ENCODE measurements at places on chromosomes 16 and 17.

DNA sequence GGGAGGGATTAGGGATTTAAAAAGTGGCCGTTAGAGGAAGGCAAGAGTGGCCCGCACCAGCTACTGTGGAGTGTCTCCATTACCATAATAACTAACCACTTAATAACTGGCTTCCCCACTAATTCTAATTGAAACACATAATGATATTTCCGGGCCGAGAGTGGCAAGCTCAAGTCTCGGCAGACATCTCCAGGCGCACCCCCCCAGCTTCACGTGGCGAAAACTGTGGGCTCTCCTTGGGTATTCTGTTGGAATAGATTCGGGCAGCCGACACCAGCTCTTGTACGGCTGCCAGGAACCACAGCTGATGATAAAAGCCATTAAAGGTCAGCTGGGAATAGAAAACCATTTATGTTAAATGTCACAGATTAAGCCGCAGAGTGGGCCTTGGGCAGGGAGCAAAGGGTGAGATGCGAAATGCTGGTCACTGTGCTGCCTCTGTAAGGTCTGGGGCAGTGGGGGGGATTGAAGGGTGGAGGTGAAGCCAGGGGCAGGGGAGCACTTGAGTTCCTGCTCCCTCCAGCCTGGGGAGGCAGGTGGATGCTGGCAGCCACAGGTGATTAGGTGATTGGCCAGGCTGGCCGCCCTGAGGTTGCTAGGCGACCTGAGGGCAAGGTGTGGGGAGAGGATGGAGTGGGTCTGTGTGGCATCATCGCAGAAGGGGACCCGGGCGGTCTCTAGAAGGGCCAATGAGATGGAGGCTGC lies 115.6 kb upstream of the SDK2 start:
- DNase-seq = no peak

GRCh38 chr16:60123392-60124023 lies 1389.4 kb upstream of the GOT2 start:
- DNase-seq = no peak

DNA sequence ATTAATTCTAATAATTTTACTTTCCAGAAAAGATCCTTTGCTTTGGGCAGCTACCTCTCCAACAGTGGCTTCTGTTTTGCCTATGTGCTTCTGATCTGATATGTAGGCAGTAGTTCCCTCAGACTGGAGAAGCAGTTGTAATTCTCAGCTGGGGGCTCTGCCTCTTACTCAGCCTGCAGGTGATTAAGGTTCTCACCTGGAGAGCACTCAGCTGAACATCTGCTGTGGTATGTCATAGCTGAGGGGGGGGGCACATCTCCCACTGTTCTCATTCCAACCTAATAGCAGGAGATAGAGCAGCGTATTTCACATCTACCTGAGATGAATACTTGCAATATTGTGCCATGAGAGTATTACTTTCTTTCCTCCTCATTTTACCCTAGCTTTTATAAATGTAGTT lies 511.9 kb upstream of the CDH8 start:
- no peak for DNase-seq

DNA sequence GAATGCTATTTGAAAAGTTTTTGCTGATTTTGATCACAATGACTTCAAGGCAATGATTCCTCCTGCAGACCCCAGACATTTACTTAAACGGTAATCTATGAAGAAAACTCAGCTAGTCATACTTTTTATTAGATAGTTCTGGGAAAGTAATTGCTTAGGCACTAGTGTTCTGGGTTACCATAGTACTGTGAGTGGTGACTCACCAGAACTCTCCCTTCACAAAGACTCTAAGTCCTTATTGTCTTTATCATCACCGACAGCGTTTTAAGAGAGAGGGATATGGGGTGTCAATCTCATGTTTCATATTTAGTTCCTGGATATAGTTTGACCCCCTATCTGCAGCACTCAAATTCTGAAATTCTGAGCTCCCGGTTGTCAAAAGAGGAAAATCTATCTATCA lies 43.0 kb upstream of the CDH8 start:
- no peak for DNase-seq

GRCh38 chr17:81471818-81472456 lies 40.7 kb downstream of the ACTG1 start:
- DNase-seq = no peak

DNA sequence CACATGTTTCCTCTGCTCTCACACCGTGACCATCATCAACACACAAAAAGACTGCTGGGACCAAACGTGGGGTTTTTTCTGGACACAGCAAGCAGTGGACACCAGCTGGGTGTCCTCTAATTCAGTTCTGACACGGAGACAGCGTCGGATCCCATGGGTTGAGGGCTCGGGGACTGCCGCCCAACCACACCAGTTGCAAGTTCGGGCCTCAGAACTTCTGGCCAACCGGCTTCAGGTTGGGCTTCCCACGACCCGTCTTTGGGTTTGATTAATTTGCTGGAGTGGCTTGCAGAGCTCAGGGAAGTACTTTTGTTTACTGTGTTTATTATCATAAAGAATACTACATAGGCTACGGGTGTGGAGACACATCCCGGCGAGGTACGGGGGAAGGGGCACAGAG lies 97.8 kb downstream of the BANP start:
- no peak for DNase-seq

DNA sequence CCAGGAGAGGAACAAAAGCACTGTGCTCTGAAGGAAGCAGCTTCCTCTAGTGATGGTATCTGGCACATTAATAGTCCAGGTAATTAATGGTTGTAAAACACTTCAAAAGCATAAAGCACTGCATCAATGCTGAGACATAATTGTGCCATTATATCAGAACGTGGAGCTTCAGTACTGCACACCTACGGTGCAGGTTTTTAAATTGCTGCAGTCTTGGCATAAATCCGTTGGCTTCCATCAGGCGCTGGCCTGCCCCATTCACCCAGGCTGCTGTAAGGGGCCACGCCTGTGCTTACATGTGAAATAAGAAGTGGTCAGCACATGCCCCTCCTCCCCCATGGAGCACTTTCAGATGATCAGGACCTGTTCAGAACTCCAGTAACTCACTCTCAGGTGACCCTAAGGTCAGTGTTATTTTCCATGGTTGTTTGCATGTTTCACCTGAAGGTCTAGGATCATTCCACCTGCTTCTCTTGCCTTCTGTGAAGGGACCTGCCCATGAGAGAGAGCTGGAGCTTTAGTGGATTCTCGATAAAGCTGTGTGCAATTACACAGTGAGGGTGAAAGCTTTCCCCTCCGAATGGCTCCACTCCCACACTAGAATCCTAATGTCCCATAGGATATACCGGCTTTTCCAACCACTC lies 345.3 kb downstream of the CA10 start:
- DNase-seq = no peak

DNA sequence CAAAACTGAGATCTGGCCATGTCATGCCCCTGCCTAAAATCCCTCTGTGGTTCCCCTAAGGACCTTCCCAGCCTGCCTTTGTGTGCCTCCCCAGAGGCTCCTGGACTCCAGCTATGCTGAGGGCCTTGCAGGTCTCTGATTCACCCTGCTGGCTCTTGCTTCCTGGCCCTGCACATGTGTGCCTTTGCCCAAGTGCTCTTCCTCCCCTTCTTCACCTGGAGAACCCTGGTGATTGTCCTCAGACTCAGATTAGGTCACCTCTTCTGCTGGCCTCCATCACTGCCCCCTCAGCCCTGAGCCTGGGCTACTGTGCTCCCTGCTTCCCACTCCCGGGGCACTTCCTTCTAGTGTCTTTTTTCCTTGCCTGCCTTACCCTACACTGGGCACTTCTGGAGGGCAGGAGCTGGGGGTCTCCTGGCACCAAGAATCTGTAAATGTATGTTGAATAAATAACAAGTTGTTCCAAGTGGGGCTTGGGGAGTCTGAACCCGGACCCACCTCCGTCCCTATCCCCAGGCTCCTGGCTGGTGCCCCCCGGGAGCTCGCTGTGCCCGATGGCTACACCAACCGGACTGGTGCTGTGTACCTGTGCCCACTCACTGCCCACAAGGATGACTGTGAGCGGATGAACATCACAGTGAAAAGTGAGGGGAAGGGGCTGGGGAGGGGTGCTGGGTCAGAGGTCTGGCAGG lies 7.8 kb downstream of the ITGA3 start:
- DNase-seq = no peak

- DNase-seq = no peak
These were observed 590 bp upstream of the CD79B start for GRCh38 chr17:63932721-63933120.

DNA sequence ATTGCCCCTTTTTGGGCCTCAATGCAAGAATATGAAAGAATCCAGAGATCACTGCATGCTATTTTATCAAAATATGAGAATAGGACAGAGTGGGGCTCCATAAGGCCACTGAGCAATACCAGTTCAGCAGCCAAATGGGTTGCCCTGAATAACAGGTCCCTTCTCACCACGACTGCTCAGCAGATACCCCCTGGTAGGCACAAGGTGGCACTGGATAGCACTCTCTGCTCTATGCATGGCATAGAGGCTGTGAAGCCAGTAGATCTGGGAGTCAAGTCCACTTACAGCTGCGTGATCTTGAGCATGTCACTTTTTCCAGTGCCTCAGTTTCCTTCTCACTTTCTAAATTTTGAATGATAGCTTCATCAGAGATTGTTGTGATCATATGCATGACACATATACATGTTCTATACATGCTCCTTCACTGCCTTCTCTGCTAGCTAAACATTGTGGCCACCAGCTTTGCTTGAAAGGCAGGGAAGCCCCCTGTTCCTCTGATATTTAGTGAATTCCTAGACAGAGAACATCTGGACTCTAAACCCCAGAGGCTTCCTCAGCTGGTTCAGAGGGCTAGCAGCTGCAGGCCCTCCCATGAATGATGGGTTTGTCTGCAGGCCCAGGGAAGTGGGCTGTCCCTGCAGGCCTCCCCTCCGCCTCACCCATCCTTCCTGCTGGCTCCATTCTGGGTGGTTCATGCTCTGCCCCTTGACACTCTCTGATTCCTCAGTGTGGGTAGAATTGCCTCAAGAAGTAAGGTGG lies 84.9 kb upstream of the ASIC2 start:
- DNase-seq = no peak

DNA sequence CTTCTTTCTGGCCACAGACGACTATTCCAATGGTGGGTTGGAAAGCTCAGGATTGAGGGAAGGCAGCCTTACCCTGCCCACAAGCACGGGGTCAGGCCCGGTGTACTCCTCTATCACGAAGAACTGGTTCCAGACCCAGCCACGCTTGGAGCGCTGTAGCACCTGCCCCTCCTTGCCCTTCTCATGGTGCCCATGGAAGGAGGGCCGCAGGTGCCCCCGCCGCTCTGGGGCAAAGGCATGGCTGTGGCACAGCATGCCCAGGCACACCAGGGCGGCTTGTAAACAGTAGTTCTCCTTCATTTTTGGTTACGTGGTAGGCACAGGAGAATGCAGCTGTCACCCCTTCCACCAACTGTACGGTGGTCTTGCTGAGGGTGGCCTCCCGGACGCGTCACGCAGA lies 117.3 kb downstream of the CDH11 start:
- no peak for DNase-seq

- DNase-seq = no peak
These were observed 1.5 kb downstream of the NPLOC4 start for GRCh38 chr17:81635431-81635830.

- no peak for DNase-seq
These were observed 1.6 kb upstream of the KRT14 start for GRCh38 chr17:41588126-41588810.

- no peak for DNase-seq
These were observed 19.7 kb downstream of the MAP2K6 start for GRCh38 chr17:69434164-69434579.

- no peak for DNase-seq
These were observed 682.1 kb upstream of the SOX9 start for GRCh38 chr17:71438631-71439146.

GRCh38 chr16:29126057-29126494 lies 141.2 kb downstream of the LAT start:
- DNase-seq = no peak

DNA sequence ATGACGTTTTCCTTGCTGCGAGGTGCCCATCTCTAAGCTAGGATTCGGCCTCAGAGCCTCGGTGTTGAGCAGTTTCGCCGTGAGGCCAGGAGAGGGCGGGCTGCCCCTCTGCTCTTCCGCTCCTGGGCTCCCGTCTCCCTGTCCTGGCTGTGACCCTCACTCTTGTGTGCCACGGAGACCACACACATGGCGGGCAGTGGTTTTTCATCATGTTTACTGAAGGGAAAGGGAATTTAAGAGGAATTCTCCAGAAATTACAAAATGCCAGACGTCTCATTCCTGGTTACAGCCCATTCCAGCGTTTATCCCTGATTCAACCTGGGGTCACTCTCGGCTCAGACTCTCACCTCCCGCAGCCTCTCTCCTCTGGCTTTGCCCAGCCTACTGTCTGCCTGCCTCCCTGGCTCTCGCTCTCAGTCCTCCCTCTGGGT lies 96.8 kb upstream of the ELAC2 start:
- DNase-seq = peak; percentile 29

GRCh38 chr17:44279666-44280391 lies 11.9 kb upstream of the SLC4A1 start:
- DNase-seq = no peak

GRCh38 chr17:35695613-35696012 lies 35.8 kb upstream of the RASL10B start:
- DNase-seq = no peak

DNA sequence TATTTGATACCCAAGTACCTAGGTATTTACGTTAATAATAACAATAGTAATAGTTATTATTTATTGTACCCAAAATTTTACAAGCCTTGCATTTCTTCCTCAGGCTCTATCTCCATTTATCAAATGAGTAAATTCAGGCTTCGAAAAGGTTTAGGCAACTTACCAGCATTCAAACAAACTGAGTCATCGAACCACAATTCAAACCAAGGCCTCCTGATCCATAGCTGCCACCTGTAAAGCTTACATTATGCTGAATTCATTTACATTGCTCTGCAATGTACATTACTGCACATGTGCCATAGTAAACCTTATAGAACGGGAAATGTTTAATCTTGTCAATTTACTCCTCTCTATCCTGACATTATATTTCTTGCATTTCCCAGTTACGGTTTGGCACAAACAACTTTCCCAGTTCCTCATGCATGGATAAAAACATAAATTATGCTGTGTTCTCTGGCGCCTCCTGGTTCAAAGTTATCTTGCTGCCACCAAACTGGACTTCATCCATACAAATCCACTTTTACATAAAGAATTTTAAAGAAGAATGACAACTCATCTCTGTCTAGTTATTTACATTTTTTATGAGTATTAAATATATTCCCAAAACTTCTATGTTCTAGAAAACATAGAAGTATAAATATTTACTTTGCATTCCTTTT lies 360.6 kb upstream of the SOX9 start:
- no peak for DNase-seq

- DNase-seq = no peak
These were observed 191.9 kb upstream of the ANKFN1 start for GRCh38 chr17:55961386-55961785.
